Upper lobe of left lung (tissue), 6 donors: ENCODE measurements at places on chromosomes 12 and 14.

- DNase-seq, result no peak
These were observed 110.2 kb downstream of the PLXNC1 start for GRCh38 chr12:94258593-94258992.

GRCh38 chr12:132448463-132448820 is 41.5 kb upstream of the FBRSL1 start:
- no peak for DNase-seq

DNA sequence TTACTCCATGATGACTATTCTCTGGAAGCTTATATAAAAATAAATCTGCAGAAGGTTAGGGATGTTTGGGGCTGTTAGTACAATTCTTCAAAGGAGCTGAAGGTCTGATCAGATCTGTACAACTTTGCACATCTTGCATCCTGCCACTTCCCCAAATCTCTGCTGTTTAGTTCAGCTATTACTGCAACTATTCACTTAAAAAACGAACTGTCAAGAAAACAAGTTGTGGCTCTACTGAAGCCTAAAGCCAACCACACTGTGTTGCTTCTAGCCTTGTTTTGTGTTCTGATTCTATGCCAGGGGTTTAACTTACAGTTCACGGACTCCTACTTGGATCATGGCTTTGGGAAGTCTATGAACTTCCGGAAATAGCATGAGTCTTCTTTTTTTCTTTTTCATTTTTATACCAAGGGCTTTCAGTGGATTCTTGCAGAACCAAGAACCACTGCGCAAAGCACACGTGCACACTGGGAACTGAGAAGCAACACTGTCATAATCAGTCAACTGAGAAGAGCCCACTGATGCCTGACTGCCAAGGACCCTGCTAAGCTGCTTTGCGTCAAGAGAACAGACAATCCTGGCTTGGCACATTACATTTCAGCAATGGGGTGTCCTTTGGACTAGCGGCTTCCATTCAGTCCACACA is 66.3 kb upstream of the EEA1 start:
- no peak for DNase-seq

DNA sequence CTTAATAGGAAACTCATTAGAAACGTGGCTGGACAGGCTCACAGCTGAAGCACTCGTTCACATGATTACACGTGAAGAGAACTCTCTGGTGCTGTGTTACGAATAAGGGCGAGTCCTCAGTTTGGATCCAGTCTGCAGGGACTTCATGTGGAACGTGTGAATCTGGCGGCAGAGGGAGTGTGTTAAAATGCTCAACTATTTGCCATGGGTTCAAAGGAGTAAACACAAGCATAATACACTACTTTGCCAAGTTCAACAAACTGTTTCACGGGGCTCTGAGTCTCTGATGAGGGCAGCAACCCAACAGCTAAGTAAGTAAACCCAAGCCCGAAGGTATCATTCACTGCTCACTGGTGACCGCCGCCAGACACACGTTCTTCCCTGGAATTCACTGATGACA is 42.4 kb downstream of the NUAK1 start:
- DNase-seq, result no peak

- no peak for DNase-seq
These were observed 113.3 kb downstream of the SNAPC1 start for GRCh38 chr14:61875483-61875882.

DNA sequence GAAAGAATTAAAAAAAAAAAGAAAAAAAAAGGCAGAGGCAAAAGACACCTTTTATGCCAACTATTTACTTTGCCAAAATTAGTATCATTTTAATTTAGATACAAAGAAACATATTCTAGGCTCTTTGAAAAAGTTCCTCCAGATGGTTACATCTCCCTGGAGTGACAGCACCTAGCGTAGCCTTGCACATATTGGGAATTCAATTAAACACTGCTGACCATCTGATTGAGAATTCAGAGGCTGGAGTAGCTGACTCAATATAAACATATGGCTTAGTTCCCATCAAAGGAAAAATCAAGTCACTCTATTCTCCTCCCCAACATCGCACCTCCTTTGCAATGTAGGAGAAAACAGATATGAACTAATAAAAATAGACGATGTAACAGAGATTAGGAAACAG is 36.4 kb downstream of the ANKS1B start:
- no peak for DNase-seq

DNA sequence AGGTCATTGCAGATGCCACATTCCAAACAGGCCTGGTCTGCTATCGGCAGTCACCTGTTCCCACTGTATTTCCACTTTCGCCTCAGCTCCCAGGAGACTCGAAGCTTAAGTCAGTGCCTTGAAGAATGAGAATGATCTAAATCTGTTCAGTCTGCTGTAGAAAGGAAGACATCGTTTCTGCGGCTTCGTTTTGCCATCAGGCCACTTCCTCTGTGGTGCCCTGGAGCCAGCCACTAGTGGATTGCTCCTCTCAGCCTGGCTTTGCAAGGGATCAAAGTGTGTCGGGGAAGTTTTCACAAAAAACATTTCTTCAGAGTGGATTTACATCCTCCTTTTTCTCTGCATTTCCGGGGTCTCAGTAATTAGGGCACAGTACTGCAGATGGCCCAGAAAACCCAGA is 66.7 kb downstream of the AACS start:
- DNase-seq, result no peak

DNA sequence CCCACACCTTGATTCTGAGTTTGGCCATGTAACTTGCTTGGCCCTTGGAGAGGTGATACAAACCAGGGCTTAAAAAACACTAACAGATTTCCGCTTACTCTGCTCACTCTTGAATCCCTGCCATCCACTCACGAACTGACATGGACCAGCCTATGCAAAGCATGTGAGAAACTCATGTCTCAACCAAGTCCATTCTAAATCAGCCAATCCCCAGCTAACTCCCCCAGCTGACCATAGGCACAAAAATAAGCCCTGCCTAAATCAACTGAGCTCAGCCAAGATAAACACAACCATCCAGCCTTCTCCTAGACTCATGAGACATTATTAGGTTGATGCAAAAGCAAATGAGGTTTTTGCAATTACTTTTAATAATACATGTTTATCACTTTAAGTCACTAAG is 353.9 kb upstream of the TBX3 start:
- DNase-seq, result no peak

GRCh38 chr14:89237921-89238529 is 179.0 kb downstream of the FOXN3 start:
- no peak for DNase-seq

- no peak for DNase-seq
These were observed 1048.5 kb downstream of the SLC6A15 start for GRCh38 chr12:83864054-83864453.

GRCh38 chr12:9049520-9050133 is 60.3 kb downstream of the KLRG1 start:
- DNase-seq, result no peak

GRCh38 chr12:84413656-84414055 is 498.9 kb downstream of the SLC6A15 start:
- DNase-seq, result no peak

DNA sequence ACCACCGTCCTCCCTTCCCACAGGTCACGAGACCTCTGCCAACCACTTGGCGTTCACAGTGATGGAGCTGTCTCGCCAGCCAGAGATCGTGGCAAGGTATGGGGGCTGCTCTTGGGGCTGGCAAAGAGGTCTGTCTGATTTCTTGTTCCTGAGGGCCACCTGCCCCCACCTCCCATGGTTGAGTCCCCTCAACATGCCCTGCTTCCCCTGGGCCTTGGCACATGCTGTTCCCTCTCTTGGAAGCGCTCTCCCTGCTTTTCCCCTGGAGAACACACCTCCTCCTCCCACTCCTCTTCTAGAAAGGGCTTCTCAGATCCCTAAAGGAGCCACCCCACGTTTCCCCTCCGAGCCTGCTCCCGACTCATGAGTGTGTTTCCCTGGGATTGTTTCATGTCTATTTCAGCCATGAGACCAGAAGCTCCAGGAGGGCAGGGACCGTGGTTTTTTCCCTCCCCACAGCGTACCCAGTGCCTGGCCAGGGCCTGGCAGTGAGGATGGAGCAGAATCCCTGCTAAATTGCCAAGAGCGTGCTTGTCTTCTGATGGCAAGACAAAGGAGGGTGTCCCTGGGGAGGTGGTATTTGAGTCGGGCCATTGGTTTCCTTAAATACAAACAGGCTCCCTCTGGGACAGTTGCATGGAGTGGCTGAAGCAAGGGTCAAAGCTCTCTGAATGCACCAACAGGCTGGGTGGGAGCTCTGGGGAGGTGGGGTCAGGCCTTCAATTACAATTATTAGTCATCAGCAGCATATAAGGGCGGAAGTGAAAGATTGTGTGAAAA is 34.1 kb downstream of the CYP46A1 start:
- no peak for DNase-seq

DNA sequence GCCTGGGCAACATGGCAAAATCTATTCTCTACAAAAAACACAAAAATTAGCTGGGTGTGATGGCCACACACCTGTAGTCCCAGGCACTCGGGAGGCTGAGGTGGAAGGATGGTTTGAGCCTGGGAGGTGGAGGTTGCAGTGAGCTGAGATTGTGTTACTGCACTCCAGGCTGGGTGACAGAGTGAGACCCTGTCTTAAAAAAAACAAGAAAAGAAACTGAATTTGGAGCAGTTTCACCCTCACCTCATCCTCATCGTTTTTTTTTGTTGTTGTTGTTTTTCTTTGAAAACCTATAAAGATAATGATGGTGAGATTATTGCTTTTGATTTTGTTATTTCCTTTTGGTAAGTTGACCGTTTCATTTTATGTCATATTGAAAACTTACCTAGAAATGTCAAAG is 60.7 kb downstream of the SLC38A6 start:
- no peak for DNase-seq

- DNase-seq, result no peak
These were observed 1107.7 kb downstream of the GALC start for GRCh38 chr14:86885280-86885679.

GRCh38 chr12:2240984-2241383 is 188.2 kb downstream of the CACNA1C start:
- no peak for DNase-seq

DNA sequence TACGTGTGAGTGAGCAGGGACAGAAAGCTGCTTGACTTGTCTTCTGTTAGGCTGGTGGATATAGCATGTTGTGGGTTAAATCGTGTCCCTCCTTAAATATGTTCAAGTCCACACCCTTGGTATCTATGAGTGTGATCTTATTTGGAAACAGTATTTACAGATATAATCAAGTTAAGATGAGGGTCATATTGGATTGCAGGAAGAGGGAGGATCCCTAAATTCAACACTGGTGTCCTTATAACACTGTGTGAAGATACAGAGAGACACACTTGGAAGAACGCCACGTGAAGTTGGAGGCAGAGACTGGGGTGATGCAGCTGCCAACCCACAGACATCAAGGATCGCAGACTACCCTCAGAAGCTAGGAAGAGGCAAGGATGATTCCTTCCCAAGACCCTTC is 275.2 kb upstream of the SSTR1 start:
- no peak for DNase-seq

DNA sequence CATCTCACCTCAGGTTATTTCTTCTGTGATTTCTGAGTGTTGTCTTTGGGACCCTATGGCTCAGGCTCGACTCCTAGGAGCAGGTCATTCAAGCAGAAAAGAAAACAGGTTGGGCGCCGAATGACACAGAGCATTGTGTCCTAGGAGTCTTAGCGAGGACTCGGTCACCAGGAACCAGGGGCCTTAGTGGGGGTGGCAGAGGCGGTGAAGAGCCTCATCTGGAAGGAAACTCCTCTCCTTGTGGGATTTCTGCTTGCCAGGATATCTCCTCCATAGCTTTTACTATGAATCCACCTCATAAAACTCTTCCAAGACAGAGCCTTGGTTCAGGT is 630 bp downstream of the PLEKHH1 start:
- DNase-seq, result no peak

DNA sequence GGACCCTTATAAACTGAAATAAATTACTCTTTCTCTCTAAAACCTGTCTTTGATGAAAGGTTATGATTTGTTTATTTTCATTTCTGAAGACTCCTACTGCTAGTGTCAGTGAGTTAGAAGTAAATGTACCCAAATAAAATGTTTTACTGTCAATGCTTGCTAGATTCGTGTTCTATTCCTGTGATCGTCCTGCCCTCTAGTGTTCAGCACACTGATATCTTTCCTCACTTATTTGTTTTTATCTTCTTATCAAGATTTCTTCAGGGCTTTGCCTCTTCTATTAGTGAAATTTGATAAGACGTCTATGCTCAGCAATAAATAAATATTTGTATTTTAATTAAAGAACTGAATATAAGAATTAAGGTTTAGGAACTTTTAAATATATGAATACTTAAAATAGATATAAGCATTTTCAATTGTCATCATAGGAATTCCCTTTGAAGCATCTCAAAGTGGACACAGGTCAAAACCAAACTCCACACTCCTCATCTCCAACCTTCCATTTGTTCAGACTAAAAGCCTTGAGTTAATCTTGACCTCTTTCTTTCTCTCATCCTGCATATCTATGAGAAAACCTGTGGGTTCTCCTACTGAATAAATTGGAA is 75.8 kb downstream of the C12orf50 start:
- no peak for DNase-seq

- no peak for DNase-seq
These were observed 135.7 kb upstream of the PWP1 start for GRCh38 chr12:107549651-107550480.

DNA sequence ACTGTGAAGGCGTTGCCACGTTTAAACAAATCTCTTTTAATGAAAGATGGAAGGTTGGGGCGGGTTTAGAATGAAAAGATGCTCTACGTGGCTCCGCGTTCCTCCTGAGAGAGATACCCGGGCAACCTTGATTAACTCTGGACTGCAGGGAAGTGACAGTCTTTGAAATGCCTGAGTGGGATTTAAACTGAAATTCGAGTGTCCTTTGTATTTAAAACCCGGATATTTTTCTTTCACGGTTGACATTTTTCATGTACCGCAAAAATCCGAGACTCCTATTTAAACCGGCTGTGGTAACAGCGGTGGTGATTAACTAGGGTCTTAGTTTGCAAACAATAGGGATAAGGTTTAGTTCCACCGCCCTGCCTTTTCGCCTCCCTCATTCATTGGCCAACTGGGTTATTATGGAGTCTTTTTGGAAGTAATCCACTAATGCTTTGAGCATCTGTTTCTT is 707 bp downstream of the G2E3 start:
- no peak for DNase-seq

DNA sequence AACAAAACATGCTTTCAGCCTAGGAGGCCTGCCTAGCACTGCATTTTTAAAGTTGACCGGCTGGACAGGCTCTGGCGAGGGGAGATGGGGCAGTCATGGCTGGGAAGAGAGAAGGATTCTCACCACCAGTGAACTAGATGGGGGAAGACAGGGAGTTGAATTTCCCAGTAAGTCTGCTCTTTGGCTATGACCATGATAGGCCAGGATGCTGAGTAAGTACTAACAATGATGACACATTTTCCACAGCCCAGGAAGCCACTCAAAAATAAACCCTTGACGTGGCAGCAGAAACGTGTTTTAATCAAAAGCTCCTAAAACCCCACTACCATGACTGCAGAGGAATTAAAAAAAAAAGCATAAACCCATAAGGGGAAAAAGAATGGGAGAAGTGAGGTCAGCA is 19.0 kb downstream of the KCTD10 start:
- no peak for DNase-seq
